ENCODE measurements at places on chromosomes 11 and 22.

DNA sequence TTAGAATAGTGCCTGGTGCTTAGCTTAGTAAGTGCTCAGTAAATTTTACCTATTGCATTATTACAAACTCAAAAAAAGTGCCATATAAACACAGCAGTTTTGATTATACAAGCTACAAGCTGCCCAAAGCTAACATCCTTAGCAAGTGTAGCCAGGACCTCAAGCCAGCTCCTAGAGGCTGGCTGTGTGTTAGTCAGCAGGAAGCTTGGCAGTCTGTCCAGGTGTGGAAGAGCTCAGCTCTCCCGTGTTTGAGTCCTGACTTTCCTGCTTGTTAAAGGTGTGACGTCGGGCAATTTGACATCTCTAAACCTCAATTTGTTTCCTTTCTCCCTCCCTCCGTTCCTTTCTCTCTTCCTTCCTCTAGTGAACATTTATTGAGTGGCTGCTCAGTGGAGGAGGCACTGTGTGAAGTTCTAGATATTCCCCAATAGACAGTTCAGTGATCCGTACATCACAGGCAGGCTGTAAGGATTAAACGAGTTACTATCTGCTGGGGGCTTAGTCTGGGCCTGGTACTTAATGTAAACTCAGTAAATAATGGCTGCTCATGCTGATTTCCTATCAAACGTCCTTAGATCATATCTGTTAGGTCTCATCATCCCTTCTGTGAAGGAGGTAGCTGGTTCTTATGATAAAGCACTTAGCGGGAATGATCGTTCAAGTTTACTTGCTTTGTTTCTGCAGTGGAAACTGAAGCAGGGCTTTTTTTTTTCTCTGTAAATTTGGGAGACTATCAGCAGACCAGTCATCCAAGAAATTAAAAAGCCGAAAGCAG, 68.7 kb downstream of the PRR5L start:
- DNase-seq = no peak

GRCh38 chr11:125117429-125117828, 6.0 kb upstream of the TMEM218 start:
- no peak for DNase-seq

GRCh38 chr11:116353589-116353988, 419.2 kb downstream of the BUD13 start:
- no peak for DNase-seq

DNA sequence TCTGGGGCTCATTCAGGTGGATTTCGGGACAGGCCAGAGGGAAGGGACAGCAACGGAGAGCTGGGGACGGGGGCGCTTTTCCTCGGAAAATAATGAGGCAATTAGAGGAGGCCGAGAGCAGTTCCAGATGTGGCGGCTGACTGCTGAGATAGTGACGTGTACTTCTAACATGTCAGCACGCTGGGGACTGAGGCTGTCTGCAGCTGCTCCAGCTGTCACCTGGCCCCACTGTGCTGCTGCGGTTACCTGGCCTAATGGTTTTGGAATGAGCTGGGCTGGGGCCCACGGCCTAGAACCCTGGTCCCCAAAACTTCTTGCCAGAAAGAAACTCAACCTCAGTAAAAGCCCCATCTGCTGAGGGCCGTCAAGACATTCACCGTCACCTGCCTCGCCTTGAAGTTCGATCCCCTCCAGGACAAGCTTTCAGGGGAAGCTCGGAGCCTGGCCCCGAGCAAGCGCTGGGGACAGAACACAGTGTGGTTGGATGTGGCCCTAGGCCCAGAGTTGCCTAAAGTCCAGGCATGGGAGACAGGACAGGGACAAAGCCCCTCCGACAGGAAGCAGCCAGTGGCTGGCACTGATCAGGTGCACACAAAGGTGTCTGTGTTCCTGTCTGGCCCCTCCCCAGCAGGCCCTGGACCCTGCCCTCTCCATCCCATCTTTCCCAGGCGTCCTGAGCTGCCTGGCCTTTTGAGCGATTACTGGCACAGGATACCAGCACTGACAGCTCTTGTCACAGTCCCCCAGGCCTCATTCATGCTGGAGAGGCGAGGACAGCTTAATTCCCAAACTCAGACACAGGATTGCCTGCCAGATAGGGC, 22.1 kb downstream of the RPUSD4 start:
- no peak for DNase-seq

GRCh38 chr11:101487775-101488174, 96.0 kb downstream of the TRPC6 start:
- DNase-seq = no peak

- no peak for DNase-seq
Observed at GRCh38 chr11:17579451-17579850, 32.4 kb downstream of the OTOG start.

- no peak for DNase-seq
Observed at GRCh38 chr11:121489823-121490222, 37.1 kb upstream of the SORL1-AS1 start.

DNA sequence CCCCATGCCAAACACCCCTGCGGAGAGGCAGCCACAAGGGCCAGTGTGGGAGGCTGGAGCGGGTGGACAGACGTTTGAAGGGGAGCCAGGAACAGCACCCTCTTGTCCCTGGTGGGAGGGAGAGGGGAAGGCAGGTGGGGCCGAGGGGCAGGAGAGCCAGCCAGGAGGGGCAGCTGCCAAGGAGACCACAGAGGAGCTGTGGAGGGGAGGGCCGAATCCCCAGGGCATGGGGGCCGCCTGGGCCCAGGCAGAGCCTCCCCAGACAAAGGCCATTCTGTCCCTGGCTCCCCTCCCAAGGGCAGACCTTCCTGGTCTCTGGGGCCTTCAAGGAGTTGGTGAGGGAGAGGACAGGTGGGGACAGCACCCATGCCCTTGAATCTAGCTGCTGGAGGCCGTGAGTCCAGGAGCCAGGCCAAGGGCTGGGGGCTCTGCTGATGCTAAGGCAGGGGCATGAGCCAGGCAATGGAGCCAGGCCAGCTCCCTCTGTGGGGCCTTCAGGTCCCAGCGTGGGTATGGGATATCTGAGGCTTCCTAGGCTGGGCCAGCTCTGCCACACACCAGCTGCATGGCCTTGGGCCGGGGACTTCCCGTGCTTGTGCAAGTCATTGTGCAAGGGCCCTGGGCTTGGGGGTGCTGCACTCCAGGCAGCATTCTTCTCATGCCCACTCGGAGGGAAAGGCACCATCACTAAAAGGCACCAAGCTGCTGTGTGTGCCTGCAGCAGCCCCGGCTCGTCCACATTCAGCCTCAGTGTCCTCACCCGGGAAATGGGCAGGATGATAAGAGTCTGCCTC, 11.4 kb downstream of the EMID1 start:
- DNase-seq = peak; percentile 45

- DNase-seq = no peak
Observed at GRCh38 chr11:7275133-7275532, 23.4 kb downstream of the SYT9 start.

- peak; percentile 99 for DNase-seq
Observed at GRCh38 chr22:38214302-38215056, 12.7 kb downstream of the MAFF start.

- peak; percentile 91 for DNase-seq
Observed at GRCh38 chr11:12007769-12008737, at the start of gene DKK3. DKK3 (minus strand) TSS chr11:12008626; CDS start chr11:12008582, 44 bp downstream.

GRCh38 chr11:7348432-7349304, 97.0 kb downstream of the SYT9 start:
- peak; percentile 14 for DNase-seq

- no peak for DNase-seq
Observed at GRCh38 chr22:44491269-44492035, 6.6 kb downstream of the RTL6 start.

DNA sequence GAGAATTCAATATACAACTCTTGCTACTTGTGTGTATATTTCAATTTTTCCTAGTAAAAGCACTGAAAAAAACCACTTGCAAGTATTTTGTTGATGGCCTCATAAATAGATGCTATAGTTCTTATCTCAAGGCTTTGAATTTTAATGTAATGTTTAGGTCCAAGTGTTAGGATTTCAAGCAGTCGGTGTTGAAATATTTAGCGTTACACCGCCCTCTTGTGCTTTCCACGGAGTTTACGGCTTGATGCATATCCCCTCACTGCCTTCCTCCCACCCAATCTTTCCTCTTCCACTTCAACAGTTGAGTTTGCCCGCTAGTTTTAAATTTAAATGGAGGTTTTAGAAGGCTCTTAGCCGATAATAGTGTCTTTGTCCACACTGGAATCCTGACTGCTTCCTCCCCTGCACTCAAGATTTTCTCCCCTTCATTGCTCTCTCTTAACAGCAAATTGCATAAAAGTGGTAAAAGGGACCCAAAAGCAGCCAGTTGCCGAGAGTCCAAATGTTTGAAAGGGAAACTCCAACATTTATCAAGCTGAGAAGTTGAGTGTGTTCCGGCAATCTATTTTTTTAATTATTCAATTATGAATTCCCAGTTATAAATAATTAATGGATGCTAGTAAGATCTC, 25.9 kb upstream of the HTATIP2 start:
- DNase-seq = peak; percentile 45

DNA sequence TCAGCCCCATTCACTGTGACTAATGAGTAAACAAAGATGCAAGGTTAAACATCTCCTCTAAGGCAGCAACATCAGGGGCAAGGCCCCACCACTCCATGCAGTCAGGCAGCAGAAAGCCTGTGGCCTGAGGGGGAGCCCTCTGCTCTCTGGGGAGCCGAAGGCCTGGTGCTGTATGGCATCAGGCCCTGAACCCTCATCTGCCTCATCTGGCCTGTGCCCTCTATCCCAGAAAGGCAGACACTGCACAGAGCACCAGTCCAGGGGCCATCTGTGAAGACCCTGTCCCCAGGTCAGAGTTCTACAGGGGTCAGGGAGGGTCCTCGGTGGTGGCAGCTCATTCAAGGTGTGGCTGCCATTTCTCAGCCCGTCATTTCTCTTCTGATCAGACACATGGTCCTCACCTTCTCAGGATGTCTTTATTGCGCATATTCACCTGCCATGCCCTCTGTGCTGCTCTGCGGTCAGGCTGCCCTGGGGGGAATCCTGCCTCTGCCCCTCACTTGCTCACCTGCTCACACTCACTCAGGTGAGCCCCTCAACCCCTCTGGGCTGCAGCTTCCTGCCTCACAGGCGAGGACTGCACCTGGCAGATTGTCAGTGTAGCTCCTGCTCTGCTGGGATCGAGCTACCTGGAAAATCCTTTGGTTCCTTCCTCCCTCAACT, 103.1 kb upstream of the PITPNB start:
- peak; percentile 27 for DNase-seq

- DNase-seq = peak; percentile 64
Observed at GRCh38 chr11:487571-488021, 19.4 kb downstream of the RNH1 start.

GRCh38 chr22:41425660-41426365, 20.8 kb downstream of the TOB2 start:
- DNase-seq = peak; percentile 14

GRCh38 chr22:46233231-46233630, 16.9 kb downstream of the CDPF1 start:
- DNase-seq = no peak

DNA sequence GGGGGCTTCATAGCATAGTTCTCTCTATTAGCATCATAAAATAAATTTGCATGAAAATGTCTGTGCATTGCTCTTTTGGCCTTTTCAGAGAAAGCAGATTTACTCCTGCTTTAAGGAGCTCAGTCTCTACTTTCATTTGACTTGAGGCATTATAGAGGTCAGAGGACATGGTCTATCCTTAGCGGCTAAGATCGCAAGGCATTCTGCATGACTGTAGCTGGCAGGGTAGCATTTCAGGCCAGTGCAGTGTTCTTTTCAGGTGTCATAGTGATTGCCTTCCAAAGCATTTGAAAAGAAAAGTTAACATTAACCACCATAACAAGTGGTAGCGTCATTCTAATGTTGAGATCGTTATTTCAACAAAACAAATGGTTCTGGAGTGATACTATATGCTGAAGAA, 126.5 kb downstream of the NCAM1 start:
- DNase-seq = no peak

GRCh38 chr11:125638315-125638714, 13.4 kb downstream of the CHEK1 start:
- no peak for DNase-seq

DNA sequence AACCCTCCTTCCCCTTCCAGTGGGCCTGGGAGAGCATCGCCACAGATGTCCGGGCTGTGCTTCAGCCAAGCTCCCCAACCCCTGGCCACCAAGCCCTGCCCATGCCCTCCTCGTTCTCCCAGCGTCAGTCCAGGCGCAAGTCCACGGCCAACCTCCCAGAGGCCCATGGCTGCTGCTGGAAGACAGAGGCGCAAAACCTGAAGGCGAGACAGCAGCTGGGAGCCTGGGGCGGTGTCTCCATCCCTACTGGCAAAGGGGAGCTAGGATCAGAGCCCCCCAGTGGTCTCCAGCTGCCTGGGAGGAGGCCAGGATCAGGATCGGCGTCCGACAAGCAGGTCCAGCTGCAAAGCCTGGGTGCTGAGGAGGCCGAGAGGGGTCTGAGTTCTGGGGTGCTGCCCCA, 1.9 kb downstream of the TSGA10IP start:
- peak; percentile 81 for DNase-seq

GRCh38 chr11:64804346-64805210, 1.6 kb upstream of the MAP4K2 start:
- DNase-seq = peak; percentile 72

DNA sequence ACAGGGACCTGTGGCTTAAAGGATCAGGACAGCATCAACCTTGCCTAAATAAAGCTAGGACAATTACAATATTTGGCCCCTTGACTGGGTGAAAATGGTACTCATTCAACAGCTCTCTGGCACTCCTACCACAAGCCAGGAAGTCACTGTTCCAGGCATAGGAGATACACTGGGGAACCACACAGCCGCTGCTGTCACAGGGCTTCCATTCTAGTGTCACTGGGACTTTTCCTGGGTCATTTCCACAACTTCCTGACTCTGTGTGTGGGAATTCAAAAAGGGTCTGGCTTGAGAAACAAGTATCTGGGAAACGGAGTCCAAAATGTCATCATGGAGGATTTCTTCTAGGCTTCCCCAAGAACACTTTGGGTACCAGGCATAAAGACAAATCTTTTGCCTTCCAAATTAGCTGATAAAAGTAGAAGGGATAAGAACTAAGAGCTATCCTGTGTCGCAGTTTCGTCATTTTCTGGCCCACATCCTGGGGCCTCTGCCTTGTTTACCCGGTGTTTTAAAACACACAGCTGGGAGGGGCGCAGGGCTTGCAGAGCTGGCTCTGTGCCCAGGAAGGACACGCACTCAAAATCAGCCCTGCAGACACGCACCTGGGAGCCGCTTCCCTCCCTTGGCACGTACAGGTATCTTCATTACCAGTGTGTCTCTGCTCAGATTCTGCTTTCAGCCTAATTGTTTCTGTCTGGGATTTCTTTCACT, 38.0 kb downstream of the TMEM45B start:
- DNase-seq = no peak

DNA sequence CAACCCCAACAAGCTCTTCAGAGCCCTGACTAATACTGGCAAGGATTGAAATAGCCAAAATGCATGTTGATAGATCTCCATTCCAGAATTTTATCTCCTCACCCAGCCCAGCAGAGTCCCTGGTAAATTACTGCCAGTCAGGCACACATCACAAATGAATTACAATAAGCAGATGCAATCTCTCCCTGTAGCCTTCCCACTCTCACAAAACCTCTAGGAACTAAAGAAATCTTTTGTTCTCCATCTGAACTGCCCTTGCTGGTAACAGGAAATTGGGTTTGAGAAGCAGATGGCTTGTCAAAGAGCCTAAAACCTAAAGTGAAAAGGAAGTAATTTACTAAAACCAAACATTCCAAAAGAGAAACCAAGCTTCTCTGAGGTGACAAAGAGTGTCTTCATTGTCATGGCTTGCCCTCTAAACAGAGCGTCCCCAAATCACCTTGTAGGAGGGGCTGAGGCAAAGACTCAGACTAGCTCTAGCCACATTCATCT, 59.5 kb downstream of the FAM168A start:
- DNase-seq = no peak

GRCh38 chr11:35305670-35306382, 113.5 kb downstream of the SLC1A2 start:
- DNase-seq = peak; percentile 57

Data from H7 (cell line).